ENCODE measurements at places on chromosomes 4 and X.

- no peak for DNase-seq
These were observed 28.8 kb upstream of the FGF13 start for GRCh38 chrX:138740341-138740740.

DNA sequence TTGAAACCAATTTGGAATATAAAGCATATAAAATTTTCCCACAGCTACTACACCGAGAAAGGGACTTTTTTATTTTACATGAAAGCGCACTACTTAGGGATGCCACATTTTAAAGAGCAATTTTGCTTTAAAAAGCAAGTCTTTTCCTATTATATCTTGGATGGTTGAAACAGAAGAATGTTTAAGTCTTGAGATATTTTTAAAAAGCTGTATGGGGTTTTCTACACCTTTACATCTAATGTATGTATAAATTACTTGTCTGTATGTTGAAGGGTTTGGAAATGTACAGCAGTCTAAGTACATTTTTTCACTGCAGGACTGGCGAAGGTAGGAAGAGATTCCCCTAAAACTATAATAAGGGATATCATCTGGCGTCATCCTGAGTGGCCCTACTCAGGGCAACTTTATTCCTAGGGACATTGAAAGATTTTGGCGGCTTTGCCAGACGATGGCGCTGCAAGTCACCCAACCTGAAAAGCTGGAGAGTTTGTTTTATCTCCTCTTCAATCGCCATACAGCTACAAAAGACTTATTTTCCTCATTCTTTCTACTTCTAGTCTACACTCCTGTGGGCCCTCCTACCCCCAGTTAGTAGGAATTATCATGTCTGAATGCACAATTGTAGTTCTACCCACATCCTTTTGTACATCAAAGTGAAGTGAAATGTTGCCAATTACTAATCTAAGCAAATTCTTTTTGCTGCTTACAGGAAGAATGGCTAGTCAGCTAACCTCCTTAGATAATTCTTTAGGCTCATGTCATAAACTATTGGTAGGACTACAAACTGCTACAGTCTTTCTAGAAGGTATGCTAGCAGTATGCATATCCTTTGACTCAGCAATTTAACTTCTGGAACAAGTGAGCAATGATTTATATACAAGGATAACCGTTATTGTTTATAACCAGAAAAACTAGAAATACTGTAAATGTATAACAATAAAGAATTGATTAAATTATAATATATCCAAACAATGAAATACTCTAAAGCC lies 782 bp upstream of the NEK1 start:
- DNase-seq: peak; percentile 32

DNA sequence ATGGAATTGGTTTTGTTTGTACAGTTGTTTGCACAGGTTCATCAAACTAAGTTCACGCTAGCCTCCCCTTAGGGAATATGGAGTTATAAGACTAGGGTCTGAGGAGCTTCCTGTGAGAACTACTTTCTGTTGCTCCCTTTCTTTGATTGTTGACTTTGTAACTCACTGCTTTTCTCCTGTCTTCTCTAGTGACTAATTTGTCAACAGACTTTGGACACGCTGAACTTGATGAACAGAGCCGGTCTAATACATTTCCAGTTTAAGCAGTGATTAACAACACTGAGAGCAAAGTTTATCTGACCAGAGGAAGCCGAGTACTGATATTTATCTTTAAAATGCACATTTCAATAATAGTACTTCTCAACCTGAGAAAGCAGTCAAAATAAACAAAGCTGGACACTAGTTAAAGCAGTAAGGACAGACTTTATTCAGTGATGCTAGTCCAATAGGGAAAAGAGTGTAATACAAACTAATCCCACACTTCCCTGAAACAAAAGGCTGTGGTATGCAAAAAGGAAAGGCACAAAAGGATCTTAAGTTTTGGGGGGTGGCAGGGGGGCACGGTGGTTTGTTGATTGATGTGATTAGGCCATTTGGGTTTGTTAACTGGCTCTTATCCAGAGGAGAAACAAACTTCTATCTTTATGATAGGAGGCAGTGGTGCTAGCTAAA lies 2.7 kb upstream of the NUDT9 start:
- DNase-seq: no peak

DNA sequence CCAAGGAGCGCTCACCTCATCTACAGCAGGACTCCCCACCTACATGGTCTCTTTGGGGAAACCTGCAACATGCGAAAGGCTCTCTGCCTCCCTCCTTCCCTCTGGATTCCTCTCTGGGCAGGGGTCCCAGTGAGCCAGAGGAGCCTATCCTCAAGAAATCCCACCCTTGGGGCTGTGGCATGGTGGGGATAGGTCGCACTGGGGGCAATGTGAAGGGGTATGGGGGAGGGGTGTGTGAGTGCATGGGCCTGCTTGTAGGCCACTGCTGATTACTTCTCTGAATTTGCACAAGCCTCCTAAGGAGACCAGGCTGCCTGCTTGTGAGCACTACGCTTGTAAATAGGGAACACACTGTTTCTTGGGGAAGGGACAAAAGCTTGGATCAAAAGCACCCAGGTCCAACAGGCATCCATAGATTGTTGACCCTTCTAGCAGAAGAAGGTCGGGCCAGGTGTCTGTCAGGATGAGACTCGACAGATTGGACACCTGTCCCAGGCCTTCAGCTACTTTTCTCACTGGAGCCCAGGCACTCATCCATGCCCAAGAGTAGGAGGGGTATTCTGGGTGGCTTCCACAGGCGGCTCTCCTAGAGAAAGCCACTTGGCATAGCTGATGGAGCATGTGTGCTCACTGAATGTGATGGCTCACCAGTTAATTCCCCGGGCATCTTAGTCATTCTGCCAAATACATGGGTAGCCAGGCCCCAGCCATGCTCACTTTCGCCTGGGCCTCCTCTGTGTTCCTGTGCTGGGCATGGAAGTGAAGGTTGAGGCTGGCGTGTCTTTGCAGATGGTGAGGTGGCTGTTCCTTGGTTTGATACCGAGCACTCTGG lies 75.0 kb downstream of the NBDY start:
- no peak for DNase-seq

GRCh38 chr4:9808077-9808476 lies 26.6 kb downstream of the DRD5 start:
- DNase-seq: no peak

GRCh38 chr4:158786955-158787354 lies 18.1 kb downstream of the FNIP2 start:
- no peak for DNase-seq

- no peak for DNase-seq
These were observed 49.4 kb downstream of the LEF1 start for GRCh38 chr4:108119199-108119800.

- no peak for DNase-seq
These were observed 140.0 kb downstream of the DHRSX start for GRCh38 chrX:2360731-2361130.

GRCh38 chr4:130183766-130184165 lies 1087.8 kb downstream of the C4orf33 start:
- no peak for DNase-seq

- no peak for DNase-seq
These were observed 61.8 kb downstream of the C4orf50 start for GRCh38 chr4:5956285-5957021.

GRCh38 chr4:150173432-150173861 lies 95.2 kb downstream of the DCLK2 start:
- DNase-seq: no peak

GRCh38 chr4:85741921-85742591 lies 267.1 kb downstream of the ARHGAP24 start:
- DNase-seq: no peak

GRCh38 chrX:9824554-9824953 lies 38.3 kb downstream of the SHROOM2 start:
- no peak for DNase-seq

DNA sequence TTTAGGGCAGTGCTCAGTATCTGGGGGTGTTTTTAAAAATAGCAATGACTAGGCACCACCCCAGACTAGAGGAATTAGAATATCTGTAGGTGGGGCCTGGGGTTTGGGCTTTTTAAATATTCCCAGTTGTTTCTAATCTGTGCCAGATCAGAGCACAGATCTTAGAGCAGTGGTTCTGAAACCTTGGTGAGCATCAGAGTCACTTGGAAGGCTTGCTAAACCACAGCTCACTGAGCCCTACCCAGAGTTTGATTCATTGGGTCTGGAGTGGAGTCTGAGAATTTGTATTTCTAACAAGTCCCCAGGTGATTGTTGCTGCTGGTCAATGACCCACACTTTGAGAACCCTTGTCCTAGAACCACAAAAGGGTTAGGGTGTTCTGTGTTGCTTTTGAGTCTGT lies 16.7 kb downstream of the HADH start:
- no peak for DNase-seq

DNA sequence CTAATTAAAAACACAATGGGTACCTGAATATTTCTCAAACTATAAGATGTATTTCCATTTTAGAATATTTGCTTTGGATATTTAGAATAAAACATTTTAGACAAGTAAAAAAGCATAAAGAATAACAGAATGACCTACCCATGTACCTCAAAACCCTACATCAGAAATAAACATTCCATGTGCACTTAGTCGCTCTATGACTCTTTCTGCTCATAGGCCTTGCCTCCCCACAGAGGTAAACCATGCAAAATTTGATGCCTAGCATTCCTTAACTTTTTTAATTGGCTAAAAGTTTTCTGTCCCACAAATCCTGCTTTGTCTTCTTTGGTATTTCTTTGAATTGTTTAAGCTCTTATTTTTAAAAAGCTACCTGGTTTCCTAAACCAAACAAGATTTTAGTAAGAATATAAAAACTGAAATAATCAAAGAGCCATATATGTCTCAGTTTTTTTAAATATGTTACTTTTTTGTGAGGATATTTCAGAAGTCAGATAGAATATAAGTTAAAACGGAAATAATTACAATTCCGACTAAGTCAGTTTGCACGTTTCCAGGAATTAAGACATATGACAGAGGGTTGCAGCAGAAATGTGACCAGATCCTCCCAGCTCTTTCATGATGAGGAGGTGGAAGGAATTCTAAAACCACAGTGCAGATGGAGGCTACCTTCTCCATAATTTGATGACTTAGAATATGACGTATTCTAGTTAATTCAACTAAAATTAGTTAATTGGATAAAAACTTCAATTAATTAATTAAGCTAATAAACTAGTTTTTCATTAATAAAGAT lies 102.5 kb downstream of the FIP1L1 start:
- DNase-seq: no peak

GRCh38 chr4:147012059-147012707 lies 66.5 kb upstream of the TTC29 start:
- no peak for DNase-seq

GRCh38 chr4:650951-651883 lies 22.9 kb downstream of the ATP5ME start:
- DNase-seq: no peak

DNA sequence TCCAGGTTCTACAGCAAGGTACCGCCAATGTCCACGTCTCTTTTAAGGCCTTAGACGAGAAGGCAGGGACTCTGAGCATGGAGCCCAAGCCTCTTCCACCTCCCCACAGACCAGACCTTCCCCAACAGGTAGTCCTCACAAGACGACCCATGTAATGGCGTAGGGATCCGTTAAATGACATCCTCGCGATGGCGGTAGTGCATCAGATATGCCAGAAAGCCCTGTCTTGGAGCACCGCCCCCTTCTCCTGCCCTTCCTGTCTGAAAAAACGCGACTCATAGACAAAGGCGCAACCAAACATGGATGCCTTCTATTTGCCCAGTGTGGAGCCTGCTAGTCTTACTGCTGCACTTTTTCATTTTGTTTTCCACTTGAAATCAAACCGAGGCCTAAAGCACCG lies 185.4 kb downstream of the OR13H1 start:
- no peak for DNase-seq

DNA sequence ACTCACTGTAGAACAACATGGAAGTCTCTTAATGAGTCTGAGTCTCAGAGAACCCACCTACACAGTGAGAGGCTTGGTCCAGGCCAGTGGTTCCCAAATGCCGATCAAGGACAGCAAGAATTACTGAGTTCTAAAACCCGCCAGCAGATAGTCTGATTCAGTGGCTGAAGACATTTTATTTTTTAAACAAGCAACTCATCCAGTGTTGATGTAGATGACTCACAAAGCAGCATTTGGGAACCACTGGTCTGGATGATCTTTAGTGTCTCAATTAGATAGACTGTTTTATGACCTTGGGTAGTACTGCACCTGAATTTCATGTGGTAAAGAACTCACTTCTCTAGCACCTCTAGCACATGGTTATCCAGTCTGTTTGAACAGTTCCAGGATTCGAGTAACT lies 193.6 kb downstream of the FBXW7 start:
- DNase-seq: no peak

DNA sequence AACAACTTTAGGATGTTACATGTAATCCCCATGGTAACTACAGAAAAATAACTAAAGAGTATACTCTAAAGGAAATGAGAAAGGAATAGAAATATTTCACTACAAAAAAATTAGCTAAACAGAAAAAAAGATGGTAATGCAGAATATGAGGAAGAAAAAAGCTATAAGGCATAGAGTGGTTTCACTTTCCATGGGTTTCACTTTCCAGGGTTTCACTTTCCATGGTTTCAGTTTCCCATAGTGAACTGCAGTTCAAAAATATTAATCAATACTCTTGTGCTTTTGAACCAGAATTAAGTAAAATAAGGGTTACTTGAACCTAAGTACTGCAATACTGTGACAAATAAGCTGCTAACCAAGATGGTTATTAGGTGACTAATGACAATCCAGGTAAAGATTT lies 42.0 kb downstream of the NPFFR2 start:
- no peak for DNase-seq

DNA sequence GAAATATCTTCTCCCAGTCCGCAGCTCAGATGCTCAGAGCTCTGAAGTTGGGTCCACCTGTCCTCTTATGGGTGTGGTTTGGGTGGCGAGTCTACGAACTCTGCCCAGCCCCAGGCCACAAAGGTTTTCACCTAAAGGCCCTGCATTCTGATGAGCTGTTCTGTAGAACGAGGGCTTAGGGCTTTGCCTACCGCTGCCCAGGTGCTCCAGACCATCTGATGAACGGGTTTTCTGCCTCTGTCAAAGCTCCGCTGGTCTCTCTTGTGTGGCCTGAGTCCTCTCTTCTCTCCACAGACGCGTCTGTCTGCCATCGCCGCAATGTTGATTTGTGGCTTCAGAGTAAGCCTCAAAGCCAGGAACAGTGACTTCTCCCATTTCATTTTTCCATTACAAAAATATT lies 28.4 kb upstream of the CPLX1 start:
- no peak for DNase-seq

GRCh38 chr4:68987007-68987406 lies 35.4 kb upstream of the UGT2A3 start:
- no peak for DNase-seq

- no peak for DNase-seq
These were observed 493.4 kb downstream of the INPP4B start for GRCh38 chr4:142352712-142353111.

- no peak for DNase-seq
These were observed 12.2 kb downstream of the RNF150 start for GRCh38 chr4:141121101-141121500.

GRCh38 chr4:36320117-36320896 lies 38.9 kb downstream of the DTHD1 start:
- DNase-seq: no peak

- no peak for DNase-seq
These were observed 25.2 kb downstream of the NAT8L start for GRCh38 chr4:2084316-2084715.

GRCh38 chr4:77352192-77352591 lies 195.2 kb downstream of the CCNG2 start:
- no peak for DNase-seq

Data from stimulated activated CD4-positive, alpha-beta T cell treated with anti-CD3 and anti-CD28 coated beads, Interleukin-15, amount 100 ng/mL, for 1 hour (primary cell).